ENCODE measurements at places on chromosomes 5 and 9.
A peak's percentile ranks its signal among the peaks of the same experiment; 100 is the strongest.

- DNase-seq, result peak; percentile 60
These were observed 155.0 kb downstream of the NFIB start for GRCh38 chr9:14158916-14159315.

- no peak for DNase-seq
These were observed 16.5 kb upstream of the STXBP1 start for GRCh38 chr9:127595611-127596010.

DNA sequence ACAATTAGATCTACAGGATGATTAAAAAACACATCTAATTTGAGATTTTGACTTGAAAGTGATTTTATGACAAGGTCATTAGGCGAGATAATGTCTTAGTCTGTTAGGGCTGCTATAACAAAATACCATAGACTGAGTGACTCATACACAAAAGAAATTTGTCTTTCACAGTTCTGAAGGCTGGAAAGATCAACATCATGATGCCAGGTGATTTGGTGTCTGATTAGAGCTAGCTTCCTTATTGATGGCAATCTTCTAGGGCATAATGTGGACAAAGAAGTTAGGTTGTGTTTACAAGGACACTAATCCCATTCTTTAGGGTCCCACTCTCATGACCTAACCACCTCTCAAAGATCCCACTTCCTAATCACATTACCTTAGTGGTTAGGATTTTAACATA lies 256.7 kb downstream of the TUSC1 start:
- DNase-seq, result no peak

DNA sequence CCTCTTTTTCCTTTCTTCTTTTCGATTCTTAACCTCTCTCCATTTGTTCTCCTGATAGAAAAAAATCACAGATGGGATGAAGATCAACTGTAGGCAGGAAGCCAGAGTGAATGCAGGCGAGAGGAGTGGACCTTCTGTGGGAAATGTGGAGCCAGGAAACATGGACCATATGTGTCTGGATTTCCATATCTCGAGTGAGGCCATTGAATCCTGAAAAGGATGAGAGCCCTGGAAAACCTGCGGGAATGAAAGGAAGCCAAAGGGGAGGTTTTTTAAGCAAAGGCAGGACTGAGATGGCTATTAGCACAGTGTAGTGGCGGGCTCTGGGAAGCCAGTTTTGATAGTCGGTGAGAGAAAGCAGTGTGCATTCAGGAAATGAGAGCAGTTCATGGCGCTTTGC lies 139.5 kb upstream of the C9orf72 start:
- no peak for DNase-seq

DNA sequence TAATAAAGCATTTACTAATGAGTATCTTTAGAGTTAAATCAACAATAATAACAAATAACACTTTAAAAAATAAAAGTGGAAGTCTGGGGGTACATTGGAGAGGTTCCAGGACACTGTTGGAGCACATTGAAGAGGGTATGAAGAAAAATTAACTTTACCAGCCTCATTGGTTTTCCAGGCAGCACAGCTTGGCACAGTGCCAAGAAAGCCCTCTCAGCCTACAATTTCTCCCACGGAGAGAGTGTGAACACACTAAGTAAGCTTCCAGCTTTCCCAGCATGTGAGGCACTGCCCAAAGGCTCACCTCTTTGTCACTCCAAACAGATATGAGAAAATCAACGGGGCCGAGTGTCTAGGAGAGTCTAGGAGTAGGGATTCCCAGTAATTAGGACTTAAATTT lies 1912.8 kb upstream of the NUDT12 start:
- DNase-seq, result no peak

- DNase-seq, result peak; percentile 42
These were observed 59.2 kb downstream of the ADAMTS12 start for GRCh38 chr5:33832404-33833236.

GRCh38 chr9:137095664-137096517 lies 9.1 kb downstream of the MAN1B1 start:
- DNase-seq, result no peak

GRCh38 chr9:127455324-127455992 lies 4.1 kb downstream of the LRSAM1 start:
- no peak for DNase-seq

GRCh38 chr5:168944004-168944403 lies 356.9 kb downstream of the SLIT3 start:
- DNase-seq, result no peak

GRCh38 chr5:111932628-111933027 lies 175.6 kb upstream of the NREP start:
- no peak for DNase-seq

DNA sequence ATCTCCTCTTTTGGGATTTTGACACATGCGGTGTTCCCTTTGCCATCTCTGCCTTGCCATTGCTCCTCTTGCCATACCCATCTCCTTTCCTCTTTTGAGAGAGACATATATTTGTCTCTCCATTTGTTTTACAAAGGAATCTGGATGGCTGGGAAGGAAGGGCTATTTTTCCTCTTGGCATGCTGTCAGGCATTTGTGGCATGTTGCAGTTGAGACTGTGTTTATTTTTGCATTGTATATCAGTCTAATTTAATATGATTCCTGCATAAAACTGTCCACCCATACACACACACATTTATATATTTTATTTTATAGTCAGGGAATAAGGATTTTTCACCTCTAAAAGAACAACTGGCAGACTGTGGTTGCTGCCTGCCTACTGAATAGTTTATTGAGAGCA lies 1105.8 kb upstream of the SEMA6A start:
- DNase-seq, result no peak

GRCh38 chr5:2902186-2902585 lies 150.7 kb upstream of the IRX2 start:
- DNase-seq, result no peak

- DNase-seq, result peak; percentile 53
These were observed 52.4 kb downstream of the AHRR start for GRCh38 chr5:373710-374602.

DNA sequence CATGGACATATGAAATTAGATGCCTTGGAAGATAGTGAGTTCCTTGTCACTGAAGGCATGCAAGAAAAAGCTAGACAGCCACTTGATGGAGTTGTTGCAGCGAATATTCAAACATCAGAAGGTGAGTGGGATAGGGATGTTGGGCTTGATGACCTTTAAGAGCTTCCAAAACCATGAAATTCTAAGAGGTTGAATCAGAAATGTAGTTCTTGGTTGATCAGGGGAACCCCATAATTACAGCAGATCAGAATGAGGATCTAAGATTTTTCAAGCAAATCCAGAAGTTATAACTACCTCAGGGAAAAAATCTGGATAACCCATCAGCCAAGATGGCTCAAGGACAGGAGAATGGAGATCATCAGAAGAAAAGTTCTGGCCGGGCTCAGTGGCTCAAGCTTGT lies 244.3 kb upstream of the NR4A3 start:
- no peak for DNase-seq

DNA sequence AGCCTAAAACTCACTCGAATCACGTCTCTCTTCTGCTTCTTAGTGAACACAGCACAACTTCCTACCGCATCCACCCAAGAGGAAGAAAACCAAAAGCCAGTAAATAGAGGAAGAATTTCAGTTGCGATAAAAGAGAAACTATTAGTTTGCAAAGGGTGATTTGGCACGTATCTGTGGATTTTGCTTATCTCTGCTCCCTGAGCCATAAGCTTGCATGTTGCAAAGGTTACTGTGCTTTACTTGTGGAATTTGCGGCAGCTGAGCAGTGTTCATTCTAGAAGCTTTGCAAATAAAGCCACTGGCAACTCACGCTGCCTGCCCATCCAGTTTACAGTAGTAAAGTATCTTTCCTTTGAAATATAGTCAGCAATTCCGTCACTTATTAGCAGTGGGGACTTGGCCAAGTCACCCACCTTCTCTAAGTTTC lies 149.0 kb upstream of the PCA3 start:
- no peak for DNase-seq

DNA sequence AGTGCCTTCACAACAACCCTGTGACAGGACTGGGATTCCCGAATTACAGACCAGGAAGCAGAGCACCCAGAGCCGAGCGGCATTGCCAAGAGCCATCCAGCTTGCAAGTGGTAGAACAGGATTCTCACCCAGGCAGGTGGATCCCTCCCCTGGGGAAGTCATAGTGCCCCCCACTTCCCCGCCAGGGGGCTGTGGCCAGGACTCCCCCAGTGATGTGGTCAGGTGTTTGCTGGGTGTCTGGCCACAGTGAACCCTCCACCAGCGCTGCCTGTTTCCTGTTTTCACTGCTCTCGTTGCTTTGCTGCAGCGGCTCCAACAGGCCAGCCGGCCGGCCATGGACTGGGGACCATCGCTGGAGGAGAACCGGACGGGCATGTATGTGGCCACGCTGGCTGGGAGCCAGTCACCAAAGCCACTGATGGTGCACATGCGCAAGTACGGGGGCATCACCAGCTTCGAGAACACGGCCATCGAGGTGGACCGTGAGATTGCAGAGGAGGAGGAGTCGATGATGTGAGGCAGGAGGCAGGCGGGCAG lies 19.3 kb downstream of the SLC6A7 start:
- DNase-seq, result peak; percentile 85

DNA sequence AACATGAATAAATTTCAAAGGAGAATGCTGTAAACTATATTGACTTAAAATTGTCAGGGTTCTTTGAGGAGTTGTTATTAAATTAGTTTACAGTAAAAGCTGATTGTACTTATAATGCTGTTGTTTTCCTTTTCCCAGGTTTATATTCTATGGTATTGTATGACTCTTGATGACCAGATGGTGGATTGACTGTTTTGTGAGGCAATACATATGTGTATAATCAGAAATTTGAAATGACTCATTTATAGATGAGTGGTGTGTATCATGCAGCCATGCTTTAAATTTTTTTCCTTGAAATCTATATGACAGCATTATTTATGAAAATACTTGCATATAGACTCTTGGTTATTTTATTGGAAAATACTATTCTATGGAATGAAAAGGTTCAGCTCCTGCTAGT lies 195.3 kb downstream of the CNTLN start:
- DNase-seq, result no peak

DNA sequence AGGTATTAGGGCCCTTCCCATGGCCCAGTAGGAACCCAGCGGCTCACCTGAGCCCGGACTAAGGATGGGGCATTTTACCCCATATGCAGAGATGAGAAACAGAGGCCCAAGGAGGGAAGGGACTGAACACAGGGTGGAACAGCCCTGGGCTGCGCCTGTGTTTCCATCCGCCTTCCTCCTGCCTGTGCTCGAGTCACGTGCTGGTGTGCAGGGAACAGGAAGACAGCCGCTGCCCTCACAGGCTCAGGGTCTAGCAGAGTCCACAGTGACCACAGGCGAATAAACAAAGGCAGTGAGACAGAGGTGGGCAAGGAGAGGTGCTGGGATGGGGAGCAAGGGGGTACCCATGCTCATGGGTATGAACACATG lies 129.4 kb downstream of the C9orf50 start:
- DNase-seq, result peak; percentile 32
